Anterior cingulate cortex (tissue), 58 donors: ENCODE measurements at places on chromosomes 7 and 10.

GRCh38 chr10:44387853-44388251, 3.0 kb upstream of the CXCL12 start:
- no peak for DNase-seq

GRCh38 chr7:145718129-145718528, 398.5 kb upstream of the CNTNAP2 start:
- no peak for DNase-seq

DNA sequence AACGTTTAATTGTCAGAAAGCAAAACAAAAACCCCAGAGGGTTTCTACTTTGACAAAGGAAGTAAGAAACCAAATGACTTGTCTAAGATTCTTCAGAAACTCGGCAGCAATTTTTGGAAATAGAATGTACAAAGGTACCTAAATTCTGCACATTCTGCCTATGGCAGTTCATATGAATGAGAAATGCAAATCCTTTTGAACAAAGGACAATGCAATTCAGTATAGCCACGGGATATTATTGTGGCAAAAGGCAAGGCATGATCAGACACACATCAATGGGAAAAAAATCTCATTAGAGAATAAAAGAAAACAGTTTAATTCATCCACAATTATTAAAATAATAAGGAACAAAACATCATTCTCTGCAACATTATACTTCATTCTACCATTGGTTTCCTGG, 93.4 kb downstream of the SEMA3C start:
- no peak for DNase-seq

GRCh38 chr10:116632596-116633215, 12.0 kb downstream of the PNLIPRP2 start:
- no peak for DNase-seq

- DNase-seq: no peak
These were observed 78.0 kb upstream of the MACROH2A2 start for GRCh38 chr10:69974551-69975155.

GRCh38 chr10:118873091-118873737, 118.4 kb upstream of the CACUL1 start:
- DNase-seq: no peak

- DNase-seq: peak; percentile 29
These were observed 252.6 kb downstream of the CELF2 start for GRCh38 chr10:11270135-11270857.

DNA sequence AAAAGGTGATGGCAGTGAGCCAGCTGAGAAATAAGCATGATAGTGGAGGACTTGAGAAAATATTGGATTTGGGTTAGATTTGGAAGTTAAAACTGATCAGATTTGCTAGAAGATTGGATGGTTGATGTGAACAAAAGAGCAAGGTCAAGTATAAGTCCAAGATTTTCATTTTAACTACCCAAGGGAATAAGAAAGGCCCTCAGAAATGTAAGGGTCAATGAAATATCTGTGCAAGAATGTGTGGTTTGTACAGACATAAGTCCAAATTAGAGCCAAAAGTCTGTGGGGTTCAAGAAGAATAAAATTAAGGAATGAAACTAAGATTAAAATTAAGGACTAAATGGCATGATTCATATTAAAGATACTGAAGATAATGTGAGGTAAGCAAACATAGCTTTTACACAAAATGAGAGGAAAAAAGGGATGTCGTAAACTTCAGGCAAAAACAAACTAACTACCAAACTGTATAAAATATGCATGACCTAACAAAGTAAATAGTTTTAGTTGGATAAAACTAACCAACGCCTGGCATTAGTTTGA, 78.4 kb upstream of the CACNA2D1 start:
- no peak for DNase-seq

DNA sequence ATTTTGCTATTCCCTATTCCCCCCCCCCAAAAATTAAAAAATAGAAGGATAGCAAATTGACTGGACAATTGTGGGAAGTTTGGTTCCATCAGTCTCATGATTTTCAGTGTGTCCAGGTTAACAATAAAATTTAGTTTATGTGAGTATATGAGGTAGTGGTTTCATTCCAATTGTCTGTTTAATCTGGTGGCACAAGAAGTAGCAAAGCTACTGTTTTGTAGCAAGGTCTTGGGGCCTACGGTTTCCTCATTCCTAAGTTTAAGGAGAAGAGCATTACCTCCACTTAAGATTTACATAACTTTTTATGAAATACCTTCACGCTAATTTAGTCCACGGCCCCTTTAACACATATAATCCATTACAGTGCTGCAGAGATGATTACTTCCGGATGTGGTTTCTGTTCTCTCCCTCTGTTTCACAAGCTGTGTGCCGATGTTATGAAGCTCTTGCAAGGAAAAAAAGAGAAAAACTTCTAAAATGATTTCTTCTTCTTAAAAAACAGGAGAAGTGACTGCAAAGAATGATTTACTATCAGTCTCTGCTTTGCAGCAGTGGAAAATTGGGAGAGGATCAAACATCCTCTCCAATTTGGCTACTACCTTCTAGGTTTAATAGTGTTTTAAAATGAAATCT, 32.7 kb upstream of the NPVF start:
- no peak for DNase-seq

GRCh38 chr7:4143006-4143405, 539.1 kb upstream of the FOXK1 start:
- no peak for DNase-seq

- DNase-seq: no peak
These were observed 101.2 kb downstream of the USP6NL start for GRCh38 chr10:11510281-11510680.

GRCh38 chr7:139658296-139658695, 119.5 kb downstream of the HIPK2 start:
- no peak for DNase-seq

DNA sequence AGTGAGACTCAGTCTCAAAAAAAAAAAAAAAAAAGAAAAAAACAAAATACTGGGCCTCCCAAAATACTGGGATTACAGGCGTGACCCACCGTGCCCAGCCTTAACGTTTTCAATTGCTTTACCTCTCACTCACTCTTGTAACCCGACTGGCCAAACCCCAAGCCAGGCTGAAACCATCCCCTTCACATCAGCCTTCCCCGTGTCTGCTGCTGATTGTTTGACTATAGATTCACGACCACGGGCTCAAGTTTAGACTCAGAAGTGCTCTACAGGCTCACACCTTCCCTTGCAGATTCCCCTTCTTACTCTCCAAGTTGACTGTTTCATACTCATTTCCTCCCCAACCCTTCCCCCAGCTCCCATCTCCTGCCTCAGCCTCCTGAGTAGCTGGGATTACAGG, 22.3 kb downstream of the TYW1 start:
- DNase-seq: no peak
